Activated naive CD8-positive, alpha-beta T cell treated with anti-CD3 and anti-CD28 coated beads, Interleukin-2, amount 50 U/mL, for 24 hours (primary cell): ENCODE measurements at places on chromosomes 2 and 18.
A peak's percentile ranks its signal among the peaks of the same experiment; 100 is the strongest.

DNA sequence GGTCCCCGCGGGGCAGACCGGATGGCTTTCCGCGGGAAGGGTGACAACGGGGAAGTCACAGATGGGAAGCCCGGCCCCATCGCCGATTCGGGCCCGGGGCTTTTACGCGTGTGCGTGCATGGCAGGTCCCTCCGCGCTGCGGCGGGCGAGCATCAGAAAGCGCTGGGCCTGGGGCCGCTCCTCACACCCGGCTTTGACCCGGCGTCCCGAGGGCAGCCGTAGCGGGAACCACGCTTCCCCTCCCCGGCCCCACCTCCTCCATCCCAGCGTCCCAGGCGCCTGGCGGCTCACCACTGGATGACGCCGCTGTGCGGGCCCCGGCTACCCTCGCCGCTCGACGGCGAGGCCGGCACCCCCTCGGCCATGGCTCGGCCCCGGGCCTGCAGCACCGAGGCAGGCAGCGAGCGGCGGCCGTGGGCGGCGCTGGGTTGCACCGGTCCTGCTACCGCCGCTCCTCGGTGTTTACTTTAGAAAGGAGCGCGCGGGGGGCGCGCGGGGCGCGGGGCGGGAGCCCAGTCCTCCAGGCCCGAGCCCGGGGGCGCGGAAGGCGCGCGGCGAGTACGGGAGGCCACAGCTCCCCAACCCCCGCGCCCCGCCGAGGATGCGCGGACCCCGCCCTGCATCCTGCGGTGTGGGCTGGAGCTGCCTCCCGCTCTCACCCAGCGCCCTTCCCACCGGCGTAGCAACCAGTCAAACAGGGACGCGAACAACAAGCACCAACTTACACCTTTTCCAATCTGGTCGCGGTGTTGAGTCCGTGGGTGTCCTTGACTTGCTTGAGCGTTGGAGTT is 806 bp downstream of the RFX8 start:
- peak; percentile 52 for DNase-seq

GRCh38 chr2:215751200-215751910 is 262.0 kb downstream of the MREG start:
- no peak for DNase-seq

DNA sequence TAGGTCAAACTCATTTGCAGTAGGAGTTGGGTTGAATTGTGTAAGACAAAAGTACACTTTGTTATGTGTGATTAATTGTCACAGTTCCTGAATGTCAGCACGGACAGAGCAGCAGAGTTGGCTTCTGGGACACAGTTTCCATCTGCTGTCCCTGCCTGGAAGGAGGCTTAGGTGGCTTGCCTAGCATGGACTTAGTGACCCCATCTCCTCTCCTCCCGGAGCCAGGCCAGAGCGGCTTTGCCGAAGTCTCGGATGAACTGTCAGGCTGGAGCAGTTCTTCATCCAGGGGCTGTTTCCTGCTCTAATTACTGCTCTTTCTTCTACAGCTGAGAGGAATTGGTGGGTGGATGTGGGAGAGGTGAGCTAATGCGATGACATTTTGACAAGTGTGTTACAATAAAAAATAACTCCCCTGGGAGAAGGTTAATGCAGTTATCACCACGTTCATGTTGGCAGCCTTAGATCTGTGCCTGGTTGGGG is 102.0 kb downstream of the SH3RF3 start:
- DNase-seq, result no peak

DNA sequence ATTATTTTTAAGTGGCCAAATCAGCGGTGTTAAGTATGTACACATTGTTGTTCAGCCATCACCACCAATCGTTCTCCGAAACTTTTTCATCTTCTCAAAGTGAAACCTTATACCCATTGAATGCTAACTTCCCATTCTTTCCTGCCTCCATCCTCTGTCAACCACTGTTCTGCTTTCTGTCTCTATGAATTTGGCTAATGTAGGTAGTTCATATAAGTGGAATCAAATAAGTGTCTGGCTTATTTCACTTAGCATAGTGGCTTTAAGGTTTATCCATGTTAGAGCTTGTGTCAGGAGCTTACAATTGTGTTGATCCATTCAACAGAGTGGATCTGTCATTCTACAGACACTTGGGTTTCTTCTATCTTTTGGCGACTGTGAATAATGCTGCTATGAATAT is 192.1 kb downstream of the WDR7 start:
- no peak for DNase-seq

DNA sequence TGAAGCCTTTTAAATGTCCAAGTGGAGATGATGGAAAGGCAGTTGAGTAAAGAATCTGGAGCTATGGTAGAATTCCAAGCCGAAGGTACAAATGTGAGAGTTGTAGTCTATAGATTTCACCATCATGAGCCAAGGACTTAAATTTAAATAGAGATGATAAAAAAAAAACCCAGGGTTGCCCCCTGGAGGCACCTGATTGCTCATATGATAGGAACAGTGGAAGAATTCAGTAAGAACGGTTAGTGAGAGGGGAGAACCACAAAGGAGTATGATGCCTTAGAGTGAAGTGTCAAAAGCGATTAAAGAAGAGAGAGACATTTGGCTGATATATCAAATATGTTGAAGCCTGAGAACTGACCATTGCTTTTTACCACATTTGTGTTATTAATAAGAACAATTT is 11.9 kb downstream of the NYAP2 start:
- DNase-seq, result no peak

- DNase-seq, result no peak
Measured at GRCh38 chr2:112684415-112684775, 36.4 kb upstream of the NT5DC4 start.
